ENCODE measurements at places on chromosomes 4 and X.

DNA sequence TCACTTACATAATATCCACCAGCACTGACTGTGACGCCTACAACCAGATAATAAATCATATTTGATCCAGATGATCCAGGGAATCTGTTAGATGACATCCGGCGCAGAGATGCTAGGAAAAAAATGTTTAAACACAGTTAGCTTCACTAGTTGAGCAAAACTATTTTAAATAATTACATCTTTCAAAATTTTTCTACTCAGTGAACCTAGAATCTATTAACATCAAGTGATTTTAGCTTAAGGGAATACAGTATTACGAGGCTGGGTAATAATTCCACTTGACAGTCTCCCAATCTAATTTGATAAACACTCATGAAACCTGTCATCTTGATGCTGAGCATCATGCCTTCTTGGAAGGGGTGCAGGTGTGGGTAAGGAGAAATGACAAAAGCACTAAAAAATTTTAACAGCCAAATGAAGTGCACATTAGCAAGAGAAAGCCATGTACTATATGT, 4.7 kb downstream of the MGARP start:
- no peak for DNase-seq

GRCh38 chr4:121789455-121789854, 11.7 kb upstream of the EXOSC9 start:
- DNase-seq: no peak

GRCh38 chr4:155530290-155530689, 136.4 kb upstream of the GUCY1A1 start:
- DNase-seq: no peak

GRCh38 chr4:182569561-182569960, 326.4 kb downstream of the TENM3 start:
- DNase-seq: no peak

DNA sequence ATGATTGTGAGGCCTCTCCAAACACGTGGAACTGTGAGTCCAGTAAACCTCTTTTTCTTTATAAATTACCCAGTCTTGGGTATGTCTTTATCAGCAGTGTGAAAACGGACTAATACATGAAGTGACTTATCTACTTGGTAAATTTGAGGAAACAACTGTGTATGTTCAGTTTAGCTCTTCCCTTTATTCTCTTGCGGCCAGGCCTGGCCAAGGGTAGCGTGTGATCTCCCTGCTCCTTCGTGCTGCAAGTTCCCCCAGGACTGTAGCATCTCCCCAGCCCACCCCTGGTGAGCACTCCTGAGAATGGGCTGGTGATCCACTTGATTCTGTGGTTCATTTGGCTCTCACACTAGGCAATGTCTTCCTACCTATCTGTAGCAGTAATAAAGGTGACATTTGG, 53.2 kb upstream of the CHRNA9 start:
- DNase-seq: no peak

- DNase-seq: no peak
Observed at GRCh38 chr4:169663402-169663801, 43.0 kb downstream of the CLCN3 start.

GRCh38 chr4:185117300-185117934, 25.6 kb upstream of the SLC25A4 start:
- DNase-seq: no peak

DNA sequence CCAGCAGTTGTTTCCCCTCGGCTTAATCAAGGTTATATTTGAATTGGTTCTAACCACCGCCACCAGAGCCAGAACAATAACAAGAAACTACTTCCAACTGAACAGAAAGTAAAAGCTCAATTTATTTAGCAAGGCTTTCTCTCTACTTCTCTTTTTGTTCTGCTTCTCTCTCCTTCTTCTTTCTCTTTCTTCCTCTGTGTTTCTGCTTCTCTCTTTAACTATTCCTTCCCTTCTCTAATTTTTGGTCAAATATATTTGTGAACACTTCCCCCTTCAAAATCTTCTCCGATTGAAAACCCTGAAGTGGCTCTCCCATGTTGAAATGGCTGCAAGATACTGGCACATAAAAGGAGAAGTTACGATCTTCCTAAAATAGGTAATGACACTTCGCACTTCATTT, 1195.9 kb upstream of the PRKX start:
- DNase-seq: no peak

- no peak for DNase-seq
Observed at GRCh38 chrX:17669458-17669857, 67.8 kb upstream of the SCML1 start.
